ENCODE measurements at places on chromosomes 13 and 19. TPM values are rescaled to one million over a fixed set of nuclear protein-coding genes. Genes with fewer than 3 reads are reported as not detected.

Gene CACNA1A
- total RNA-seq = 0.27 TPM

Gene GDF15
- total RNA-seq = 193 TPM

- no peak overlapping the region for H3K27ac ChIP-seq
- H3K4me1 ChIP-seq = peaks cover 51% of the 10 kb centered on the region
- H3K27me3 ChIP-seq = no peaks in the 10 kb centered on the region
- no peak for DNase-seq
- no peak overlapping the region for H3K4me3 ChIP-seq
Observed at GRCh38 chr13:98487522-98487921, 89.4 kb downstream of the STK24 start.

GRCh38 chr19:5593343-5594255 is 25.8 kb upstream of the TINCR start:
- H3K27me3 ChIP-seq = no peaks in the 10 kb centered on the region
- H3K4me1 ChIP-seq = no peaks in the 10 kb centered on the region
- H3K4me3 ChIP-seq = no peak overlapping the region
- no peak for DNase-seq
- no peak overlapping the region for H3K27ac ChIP-seq

- no peaks in the 10 kb centered on the region for H3K27me3 ChIP-seq
- peak overlapping the region; percentile 22 for H3K4me3 ChIP-seq
- peak overlapping the region; percentile 77 for H3K27ac ChIP-seq
- H3K36me3 ChIP-seq = no peaks in the 10 kb centered on the region
- peaks cover 25% of the 10 kb centered on the region for H3K4me1 ChIP-seq
Observed at GRCh38 chr13:29435125-29435911, 160.2 kb downstream of the SLC7A1 start.

- H3K27ac ChIP-seq = no peak overlapping the region
- peak overlapping the region; percentile 10 for H3K4me3 ChIP-seq
- peaks cover 48% of the 10 kb centered on the region for H3K4me1 ChIP-seq
- no peaks in the 10 kb centered on the region for H3K27me3 ChIP-seq
- DNase-seq = peak; percentile 63
- peaks cover 4% of the 10 kb centered on the region for H3K36me3 ChIP-seq
Observed at GRCh38 chr19:13051557-13052165, 51.0 kb downstream of the LYL1 start.

DNA sequence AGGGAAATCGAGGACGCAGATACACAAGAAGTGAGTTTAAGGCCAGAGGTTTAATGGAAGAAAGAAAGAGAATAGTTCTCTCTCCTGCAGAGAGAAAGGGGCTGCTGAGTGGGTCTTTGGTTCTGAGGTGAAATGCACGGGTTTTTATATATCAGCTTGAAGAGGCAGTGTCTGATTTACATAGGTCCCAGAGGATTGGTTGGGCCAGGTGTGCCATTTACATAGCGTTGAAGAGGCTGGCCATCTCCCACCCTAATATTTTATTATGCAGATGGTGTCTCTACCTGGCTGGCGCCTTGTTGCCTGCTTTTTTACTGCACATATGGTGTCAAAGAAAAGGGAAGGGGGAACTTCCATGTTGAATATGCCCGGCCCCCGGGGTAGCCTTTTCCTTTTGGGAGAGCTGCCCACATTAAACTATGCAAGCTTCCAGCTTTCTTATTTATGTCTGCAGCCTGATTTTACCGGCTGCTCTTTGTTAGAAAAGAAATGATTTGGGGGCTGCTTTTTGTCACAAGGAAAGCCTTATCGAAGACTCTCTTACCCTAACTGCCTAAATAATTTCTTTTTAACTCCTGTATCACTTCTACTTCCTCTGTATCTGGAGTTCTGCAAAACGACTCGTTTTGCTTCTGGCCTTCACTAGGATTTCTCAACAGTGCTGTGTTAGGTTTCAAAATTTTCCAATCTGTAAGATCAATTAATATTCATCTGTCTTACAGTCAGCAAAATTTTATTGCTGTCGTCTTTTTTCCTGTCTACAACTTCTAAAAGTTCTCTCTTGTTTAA is 268.5 kb downstream of the B3GLCT start:
- H3K27me3 ChIP-seq = peaks cover 83% of the 10 kb centered on the region
- no peak overlapping the region for H3K4me3 ChIP-seq
- no peak for DNase-seq
- no peaks in the 10 kb centered on the region for H3K36me3 ChIP-seq
- no peaks in the 10 kb centered on the region for H3K4me1 ChIP-seq
- H3K27ac ChIP-seq = no peak overlapping the region

DNA sequence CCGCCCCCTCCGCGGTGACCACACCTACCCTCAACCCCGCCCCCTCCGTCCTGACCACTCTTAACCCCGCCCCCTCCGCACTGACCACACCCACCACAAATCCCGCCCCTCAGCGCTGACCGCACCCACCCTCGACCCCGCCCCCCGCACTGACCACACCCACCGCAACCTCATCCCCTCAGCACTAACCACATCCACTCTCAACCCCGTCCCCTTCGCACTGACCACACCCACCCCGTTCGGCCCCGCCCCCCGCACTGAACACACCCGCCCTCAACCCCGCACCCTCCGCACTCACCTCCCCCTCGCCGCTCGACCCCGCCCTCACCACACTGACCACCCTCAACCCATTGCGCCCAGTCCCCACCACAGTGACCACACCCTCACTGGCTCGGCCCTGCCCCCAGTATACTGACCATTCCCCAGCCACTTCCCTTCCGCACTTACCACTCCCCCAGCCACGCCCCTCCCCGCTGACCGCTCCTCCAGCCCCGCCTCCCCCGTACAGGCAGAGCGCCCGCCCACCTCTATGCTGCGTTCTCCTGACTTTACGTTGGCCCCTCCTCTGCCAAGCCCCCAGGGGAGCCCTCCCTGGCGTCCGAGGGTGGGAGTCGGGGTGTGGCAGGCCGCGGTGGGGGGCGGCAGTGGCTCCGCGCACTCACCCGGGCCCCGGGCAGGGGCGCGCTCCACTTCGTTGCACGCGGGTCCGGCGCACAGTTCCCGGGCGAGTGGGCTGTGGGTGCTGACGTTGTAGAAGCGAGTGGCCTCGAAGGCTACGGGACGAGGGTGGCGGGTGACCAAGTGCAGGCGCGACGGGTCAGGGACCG is 8.4 kb downstream of the F2RL3 start:
- peak overlapping the region; percentile 72 for H3K4me3 ChIP-seq
- H3K27me3 ChIP-seq = no peaks in the 10 kb centered on the region
- H3K36me3 ChIP-seq = no peaks in the 10 kb centered on the region
- no peaks in the 10 kb centered on the region for H3K4me1 ChIP-seq
- DNase-seq = peak; percentile 86

GRCh38 chr19:38662537-38663155 is 15.2 kb downstream of the ACTN4 start:
- peaks cover 43% of the 10 kb centered on the region for H3K36me3 ChIP-seq
- H3K4me3 ChIP-seq = no peak overlapping the region
- peaks cover 53% of the 10 kb centered on the region for H3K4me1 ChIP-seq
- no peak for DNase-seq
